Cortex of kidney (tissue), 1 donor: ENCODE measurements at places on chromosomes 12 and 14.

GRCh38 chr12:75631831-75632230 is 120.4 kb upstream of the KRR1 start:
- no peak for DNase-seq

- no peak for DNase-seq
These were observed at the start of gene ATXN2 for GRCh38 chr12:111598637-111599452. Gene ATXN2 (minus strand): TSS chr12:111599315. CDS start chr12:111599034, 281 bp downstream.

GRCh38 chr12:123891516-123892179 is 81.0 kb downstream of the CCDC92 start:
- no peak for DNase-seq

- no peak for DNase-seq
These were observed 102.9 kb downstream of the RASSF9 start for GRCh38 chr12:85733221-85733840.

GRCh38 chr14:30748343-30748742 is 126.0 kb upstream of the COCH start:
- no peak for DNase-seq

DNA sequence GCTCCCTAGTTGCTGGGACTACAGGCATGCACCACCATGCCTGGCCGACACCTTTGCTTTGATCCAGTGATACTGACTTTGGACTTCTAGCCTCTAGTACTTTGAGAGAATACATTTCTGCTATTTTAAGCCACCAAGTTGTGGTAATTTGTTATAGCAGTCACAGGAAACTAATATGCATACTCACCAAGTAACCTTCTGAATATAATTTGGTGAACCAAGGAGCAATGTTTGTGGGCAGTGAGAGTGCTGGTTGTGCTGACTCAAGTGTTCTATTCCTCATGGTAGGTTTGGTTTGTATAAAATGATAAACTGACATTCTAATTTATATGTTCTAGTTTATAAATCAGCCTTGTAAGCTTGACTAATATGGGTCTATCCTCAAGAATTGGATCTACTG is 42.4 kb upstream of the MMP19 start:
- DNase-seq: no peak

- DNase-seq: no peak
These were observed 73.7 kb downstream of the PHETA1 start for GRCh38 chr12:111295176-111295575.

GRCh38 chr14:88140874-88141273 is 135.9 kb downstream of the GPR65 start:
- no peak for DNase-seq

DNA sequence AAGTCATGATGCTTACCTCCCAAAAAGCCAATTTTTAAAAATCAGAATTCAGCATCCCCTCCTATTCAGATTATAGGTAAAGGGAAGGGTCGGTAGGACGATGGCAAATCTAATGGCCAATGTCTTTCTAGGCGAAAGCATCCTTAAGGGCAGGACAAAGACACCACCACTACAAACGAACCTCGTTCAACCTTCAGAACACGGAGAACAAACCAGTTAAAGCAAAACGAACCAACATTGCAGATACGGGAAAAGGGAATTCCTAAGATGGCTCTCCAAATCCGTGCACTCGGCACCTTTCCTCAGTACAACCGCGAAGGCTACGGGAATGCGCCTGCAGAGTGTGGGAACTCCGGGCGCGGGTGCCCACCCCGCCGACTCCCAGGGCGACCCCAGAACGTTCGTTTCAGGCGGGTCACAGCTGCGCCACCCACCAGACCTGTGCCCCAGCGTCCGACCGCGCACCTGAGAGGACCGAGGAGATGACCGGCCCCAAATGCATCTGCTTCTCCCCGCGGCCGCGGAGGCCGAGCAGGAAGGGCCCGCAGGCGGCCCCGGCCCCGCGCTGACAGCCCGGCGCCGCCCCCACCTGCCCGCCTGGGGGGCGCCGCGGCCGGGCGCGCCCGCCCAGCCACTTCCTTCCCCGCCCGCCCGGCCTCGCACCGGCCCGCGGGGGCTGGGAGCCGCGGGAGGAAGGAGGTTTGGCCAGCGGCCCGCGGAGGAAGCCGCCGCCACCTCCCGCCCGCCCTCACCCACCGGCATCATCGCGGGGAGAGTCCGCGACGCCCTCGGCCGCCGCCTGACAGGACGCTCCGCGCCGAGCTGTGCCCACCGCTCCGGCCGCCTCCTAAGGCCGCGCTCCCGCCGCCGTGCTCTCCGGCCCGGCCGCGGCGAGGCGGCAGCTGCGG is 578 bp downstream of the PPP1R13B start:
- no peak for DNase-seq

DNA sequence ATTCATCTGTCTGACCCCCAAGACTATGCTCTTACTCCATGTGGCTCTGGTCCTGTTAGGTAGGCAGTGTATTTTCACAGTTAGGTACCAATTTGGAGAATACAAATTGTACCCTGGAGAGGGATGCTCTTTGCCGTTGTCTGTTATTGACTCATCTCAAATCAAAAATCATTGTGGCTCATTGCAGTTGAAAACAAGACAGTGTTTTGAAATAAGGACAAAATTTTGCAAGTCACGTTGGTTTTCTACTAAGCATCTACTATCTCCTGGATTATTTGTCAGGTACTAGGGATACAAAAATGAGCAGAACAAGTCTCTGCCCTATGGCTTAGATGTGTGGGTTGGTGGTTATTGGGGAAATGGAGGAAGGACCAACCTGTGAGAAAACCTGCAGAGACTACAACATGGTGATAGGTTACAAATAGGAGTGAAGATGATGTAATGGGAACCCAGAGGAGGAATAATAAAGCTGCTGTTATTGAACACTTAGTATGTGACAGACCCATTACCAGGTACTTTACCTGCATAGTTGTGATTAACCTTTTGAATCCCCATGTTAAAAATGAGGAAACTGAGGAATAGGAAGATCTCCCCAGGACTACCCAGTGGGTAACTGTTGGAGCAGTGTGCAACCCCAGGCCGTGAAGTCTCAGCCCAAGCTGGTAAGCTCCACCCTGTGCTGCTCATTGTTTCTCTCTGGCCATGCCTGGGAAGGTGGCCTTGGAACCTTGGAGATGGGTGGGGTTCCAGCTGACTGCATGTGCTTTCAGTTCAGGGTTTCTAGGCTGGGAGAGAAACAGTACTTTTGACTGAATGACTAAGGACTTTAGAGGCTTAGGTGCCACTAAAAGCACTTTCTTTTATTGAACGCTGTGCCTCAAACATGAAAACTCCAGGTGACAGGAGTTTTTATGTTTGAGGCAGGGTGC is 72.9 kb upstream of the SRSF5 start:
- no peak for DNase-seq

DNA sequence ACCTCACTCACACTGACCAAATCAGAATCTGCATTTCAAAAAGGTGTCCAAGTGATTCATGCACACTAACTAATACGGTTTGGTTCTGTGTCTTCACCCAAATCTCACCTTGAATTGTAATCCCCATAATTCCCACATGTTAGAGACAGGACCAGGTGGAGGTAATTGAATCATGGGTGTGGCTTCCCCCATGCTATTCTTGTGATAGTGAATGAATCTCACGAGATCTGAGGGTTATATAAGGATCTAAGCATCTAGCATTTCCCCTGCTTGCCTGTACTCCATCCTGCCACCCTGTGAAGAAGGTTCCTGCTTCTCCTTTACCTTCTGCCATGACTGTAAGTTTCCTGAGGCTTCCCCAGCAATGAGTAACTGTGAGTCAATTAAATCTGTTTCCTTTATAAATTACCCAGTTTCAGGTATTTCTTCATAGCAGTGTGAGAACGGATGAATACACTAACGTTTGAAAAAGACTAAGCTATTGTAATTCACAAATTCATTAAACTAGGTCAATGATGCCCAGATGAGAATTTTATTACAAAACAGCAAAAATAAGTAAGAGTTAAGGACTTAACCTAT is 759.1 kb downstream of the GALC start:
- no peak for DNase-seq

DNA sequence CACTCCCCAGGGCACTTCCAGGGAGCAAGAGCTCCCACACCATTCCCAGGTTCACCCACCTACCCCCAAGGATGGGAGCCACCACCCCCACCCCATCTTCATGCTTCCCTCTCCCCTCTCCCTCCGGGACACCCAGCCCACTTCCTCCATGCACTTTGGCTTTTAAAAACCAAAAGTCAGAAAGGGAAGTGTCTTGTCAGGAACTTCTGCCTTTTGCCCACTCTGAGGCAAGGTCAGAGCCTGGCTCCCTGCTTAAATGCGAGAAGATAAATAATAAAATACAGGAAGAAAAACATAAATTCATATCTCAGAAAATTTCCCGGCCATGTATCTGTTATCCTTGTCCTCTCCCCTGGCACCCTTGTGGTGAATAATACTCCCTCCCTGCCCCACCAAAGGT is 81.6 kb downstream of the PTGER2 start:
- no peak for DNase-seq

GRCh38 chr12:123109319-123109772 is 41.5 kb downstream of the PITPNM2 start:
- no peak for DNase-seq

- no peak for DNase-seq
These were observed 1117.5 kb downstream of the AACS start for GRCh38 chr12:126182619-126183236.

DNA sequence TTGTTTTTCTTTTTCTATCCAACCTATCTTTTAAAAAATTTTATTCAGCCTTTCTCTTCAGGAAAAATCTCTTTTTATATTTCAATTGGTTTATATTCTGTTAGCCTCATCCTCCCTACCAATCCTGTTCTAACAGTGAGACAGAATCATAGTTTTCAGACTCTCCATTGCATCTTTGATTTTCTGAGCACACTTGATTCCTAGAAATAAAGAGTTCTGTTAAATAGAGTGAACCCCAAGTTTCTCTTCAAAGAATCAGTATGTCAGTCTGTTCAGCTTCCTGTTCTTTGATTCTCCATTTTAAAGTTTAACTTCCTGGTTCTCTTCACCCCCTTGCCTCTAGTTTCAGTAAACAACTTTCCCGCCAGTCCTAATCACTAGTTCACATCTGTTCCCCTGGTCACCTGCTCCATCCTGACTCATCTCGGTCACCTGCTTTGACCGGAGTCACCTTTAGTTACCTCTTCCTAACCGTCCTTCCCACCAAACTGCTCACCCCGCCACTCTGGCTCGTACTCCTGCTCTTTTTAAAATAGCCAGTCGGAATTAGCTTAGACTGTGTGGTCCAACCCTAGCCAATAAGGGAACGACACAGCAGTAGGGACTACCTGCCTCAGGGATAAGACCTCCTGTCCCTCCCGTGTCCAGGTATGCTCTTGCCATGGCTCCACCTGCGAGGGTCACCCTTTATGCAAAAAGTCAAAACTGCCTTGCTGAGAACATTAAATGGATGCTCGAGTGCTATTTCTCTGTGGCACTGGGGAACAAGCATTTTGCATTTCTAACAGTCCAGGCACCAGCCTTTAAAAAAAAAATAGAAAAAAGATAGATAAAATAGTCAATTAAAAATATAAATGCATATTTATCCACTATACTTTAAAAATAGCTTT is 48.4 kb downstream of the DDX51 start:
- DNase-seq: no peak

- DNase-seq: no peak
These were observed 27.8 kb downstream of the NPC2 start for GRCh38 chr14:74465335-74465734.

DNA sequence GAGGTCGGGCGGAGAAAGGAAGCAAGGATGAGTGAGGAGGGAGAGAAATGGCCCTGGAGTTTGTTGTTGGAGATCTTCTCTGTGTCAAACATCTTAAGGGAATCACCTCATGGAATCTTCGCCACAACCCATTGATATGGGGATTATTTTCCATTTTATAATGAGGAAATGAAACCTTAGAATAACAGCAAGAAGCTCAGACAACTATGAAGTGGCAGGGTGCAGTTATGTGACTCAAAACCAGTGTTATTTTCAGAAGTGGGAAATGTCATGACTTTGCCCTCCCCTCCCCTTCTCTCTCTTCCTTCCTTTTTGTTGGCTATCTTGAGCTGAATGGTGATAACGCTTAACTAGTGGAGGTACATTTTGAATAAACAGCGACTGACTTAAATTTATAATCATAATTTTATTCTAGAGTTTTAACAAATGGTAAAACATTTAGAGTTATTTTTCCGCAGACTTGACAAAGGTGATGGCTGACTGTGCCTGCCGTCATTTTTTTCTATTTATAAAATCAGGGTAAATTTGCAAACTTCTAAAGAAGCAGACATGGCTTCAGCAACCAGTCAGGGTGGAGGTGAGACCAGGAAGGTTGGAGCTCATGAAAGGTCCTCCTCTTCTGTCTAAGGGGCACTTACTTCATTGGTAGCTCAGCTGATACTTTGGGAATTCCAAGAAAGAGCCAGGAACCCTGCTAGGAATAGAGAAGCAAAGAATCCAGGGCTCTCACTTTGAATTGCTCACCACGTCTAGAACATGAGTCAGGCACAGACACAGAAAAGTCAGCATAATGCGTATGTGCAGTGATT is 232.4 kb downstream of the RGS6 start:
- DNase-seq: no peak

DNA sequence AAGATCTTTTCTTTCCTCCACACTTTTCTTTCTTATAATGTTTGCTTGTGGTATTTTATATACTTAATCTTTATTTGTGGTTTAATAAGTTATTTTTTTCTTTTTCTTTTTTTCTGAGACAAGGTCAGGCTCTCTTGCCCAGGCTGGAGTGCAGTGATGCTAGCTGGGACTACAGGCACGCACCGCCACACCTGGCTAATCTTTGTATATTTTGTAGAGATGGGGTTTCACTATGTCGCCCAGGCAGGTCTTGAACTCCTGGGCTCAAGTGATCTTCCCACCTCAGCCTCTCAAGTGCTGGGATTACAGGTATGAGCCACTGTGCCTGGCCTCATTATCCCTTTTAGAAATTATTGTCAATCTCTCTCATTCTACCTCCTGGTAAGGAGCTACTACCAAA is 87.1 kb downstream of the SCFD1 start:
- no peak for DNase-seq

GRCh38 chr14:61463664-61464285 is 142.4 kb downstream of the PRKCH start:
- no peak for DNase-seq

- no peak for DNase-seq
These were observed 200.2 kb downstream of the TSPAN9 start for GRCh38 chr12:3277306-3277943.

- DNase-seq: no peak
These were observed 44.5 kb upstream of the EEA1 start for GRCh38 chr12:92973614-92974013.

DNA sequence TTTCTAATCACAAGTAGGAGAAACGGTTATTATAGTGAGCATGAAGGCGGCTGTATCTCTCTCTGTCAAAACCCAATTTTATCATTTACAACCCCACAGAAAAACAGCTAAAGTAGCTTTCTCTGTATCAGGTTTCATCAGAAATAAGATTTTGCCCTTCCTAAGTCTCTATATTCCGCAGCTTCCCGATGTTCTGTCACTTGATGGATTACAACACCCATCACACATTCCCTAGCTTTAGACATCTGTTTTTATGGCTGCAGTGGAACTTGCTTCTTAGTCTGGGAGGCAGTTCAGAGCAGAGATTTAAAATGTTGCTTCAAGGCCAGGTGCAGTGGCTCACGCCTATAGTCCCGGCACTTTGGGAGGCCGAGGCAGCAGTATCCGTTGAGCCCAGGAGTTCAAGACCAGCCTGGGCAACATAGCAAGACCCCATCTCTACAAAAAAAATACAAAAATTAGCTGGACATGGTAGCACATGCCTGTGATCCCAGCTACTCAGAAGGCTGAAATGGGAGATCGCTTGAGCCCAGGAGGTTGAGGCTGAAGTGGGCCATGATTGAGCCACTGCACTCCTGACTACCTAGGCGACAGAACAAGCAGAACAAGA is 27.6 kb upstream of the FOXN3 start:
- DNase-seq: no peak
